Dermis blood vessel endothelial cell (primary cell): ENCODE measurements at places on chromosomes 1 and 21. TPM values are rescaled to one million over a fixed set of nuclear protein-coding genes. Genes with fewer than 3 reads are reported as not detected.

DNA sequence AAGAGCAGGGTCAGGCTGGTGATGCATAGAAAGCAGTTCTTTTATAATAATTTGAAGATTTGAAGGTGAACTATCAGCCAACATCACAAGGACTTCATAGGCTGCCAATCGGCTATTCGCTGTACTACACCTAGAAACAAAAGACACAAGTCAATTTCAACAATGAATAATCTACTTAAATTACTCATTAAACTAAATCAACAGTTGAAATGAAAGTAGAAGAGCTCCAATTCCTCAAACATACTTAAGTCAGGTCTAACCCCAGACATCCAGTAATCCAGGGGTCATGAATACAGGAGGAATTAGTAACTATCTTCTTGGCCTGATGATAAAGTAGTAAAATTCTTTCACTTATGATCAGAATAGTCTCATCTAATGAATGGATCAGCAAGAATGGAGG lies 64.5 kb downstream of the PCSK9 start:
- no peak for DNase-seq

The AK5 gene
- total RNA-seq: 20.1 and 40.3 TPM in 2 replicates

DNA sequence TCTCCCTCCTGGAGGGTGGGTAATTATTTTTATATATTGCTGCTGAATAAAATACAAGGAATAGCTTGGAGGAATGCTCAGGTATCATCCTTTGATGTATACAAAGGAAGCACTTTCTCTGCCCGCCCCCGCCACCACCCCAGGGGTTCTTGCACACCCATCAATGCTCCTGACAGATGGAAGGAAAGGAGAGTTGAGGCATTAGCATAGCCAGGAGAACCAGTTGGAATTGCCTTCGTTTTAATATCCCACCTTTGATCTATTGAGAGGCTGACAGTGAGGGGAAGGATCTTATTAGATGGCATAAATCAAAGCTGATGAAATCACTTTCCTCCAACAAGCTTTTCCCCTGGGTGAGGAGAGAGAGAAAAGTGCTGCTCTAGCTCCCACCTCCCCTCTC lies 71.1 kb downstream of the LGR6 start:
- no peak for DNase-seq

GRCh38 chr1:41765152-41765551 lies 153.6 kb downstream of the HIVEP3 start:
- no peak for DNase-seq

DNA sequence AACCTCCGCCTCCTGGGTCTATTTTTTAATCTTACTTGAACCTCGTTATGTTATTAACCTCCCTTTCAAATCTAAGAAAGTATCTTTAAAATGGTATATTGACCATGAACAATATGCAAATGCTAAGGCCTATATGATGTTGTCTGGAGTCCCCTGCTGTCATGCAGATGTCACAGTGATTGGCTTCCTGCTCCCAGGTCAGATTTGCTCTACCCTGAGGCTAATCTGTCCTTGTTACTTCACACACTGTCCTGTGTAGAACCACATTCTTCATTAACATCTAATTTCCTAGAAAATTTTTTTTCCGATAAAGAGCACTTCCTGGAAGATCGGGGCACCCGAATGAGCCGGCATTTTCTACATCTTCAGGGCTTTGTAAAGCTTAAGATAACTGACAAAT lies 306.6 kb downstream of the MRPL39 start:
- no peak for DNase-seq

DNA sequence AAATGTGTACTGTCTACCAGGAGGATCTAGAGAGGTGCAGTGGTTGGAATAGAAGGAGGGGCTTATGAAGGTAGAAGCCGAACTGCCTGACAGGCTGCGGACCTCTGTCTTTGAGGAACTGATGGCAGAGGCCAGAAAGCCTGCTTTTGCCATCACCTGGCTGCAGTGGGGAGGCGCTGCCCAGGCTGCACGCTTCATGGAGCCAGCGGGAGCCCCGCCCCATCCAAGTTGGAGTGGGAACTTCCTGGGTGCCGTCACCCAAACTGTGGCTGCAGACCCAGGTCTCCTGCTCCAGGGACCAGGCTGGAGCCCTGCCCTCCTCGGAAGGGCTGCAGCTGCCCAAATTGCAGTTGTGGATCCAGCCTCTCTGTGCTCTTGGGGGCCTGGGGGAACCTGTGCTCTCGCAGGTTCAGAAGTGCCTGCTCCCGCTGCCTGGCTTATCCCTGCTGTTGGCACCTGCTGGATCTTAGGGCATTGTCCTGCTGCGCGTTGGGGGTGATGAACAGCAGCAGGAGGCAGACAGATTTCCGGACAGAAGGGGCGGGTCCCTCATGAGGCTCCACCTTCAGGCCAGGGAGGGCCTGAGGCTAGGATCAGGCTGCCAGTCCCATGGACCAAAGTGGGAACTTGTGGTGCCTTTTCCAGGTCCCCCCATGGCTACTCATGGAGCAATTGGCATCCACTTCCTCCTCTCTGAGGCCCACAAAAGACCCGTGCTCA lies 118.0 kb upstream of the PLPPR4 start:
- no peak for DNase-seq

- DNase-seq: peak; percentile 92
Measured at GRCh38 chr1:221829327-221830015, 87.6 kb upstream of the DUSP10 start.

- no peak for DNase-seq
Measured at GRCh38 chr1:219913005-219913770, 15.2 kb downstream of the SLC30A10 start.

- DNase-seq: no peak
Measured at GRCh38 chr1:109395602-109396512, 1.9 kb downstream of the SORT1 start.

DNA sequence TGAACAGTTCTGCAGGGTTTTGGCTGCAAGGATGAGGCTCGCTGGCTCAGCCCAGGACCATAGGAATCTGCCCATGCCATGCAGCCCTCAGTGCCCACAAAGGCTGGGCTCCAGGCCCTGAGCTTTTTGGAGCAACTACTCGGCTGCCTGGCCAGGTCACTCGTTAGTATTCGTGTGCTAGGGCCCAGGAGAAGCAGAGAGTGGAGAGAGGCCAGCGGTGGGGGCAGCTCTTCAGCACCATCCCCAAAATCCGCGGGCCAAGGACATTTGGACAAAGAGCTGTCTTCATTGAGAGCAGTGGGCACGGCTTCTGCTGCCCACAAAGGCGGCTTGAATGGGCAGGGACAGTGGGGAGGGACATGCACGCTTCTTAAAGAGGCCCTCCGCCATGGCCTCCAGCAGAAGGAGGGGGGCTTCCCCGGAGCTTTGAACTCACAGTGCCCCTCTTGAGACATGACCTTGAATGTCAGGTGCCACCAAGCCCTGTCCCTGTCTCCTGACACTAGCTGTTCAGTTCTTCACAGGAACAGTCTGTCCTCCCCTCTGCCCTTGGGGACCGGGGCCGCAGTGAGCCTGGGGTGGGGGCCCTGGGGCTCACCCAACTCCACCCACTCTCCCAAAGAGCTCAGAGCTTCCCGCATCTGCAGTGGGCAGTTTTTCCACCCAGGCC lies 106.1 kb upstream of the ARHGEF16 start:
- DNase-seq: no peak

DNA sequence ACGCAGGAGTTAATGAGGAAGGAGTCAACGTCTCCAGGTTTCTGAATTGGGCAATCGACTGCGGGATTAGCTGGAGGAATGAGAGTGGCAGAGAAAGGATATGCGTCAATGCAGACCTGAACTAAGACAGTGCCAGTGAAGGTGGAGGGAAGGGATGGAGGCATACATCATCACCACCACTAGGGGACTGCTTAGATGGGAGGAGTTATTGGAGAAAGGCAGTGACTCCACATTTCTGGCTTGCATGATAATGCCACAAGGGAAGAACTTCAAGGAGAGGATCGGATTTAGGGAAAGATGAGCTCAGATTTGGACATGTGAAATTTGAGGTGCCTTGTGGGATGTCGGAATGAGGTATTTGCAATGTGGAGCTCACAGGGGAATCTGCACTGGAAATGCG lies 17.5 kb downstream of the VASH2 start:
- DNase-seq: peak; percentile 46
